Fibroblast of mammary gland (primary cell): ENCODE measurements at places on chromosomes 2 and 18.

DNA sequence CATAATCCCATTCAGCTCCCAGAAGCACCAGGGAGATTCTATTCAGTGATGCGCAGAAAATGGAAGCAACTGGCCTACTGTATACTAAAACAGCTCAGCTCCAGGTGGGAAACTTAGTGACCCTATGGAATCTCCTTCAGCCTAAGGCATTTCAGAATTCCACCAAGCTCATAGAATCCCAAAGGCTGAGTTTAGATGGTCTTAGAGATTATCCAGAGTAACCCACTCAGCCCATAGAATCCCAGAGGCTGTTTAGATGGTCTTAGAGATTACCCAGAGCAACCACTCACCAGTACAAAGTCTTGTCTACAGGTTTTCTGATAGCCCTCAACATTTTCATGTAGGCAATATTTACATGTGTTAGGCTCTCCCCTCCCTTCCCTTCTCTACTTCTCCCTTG is 232.0 kb upstream of the SLC14A2 start:
- DNase-seq: no peak

GRCh38 chr2:26922405-26923188 is 47.8 kb upstream of the MAPRE3 start:
- DNase-seq: peak; percentile 38

DNA sequence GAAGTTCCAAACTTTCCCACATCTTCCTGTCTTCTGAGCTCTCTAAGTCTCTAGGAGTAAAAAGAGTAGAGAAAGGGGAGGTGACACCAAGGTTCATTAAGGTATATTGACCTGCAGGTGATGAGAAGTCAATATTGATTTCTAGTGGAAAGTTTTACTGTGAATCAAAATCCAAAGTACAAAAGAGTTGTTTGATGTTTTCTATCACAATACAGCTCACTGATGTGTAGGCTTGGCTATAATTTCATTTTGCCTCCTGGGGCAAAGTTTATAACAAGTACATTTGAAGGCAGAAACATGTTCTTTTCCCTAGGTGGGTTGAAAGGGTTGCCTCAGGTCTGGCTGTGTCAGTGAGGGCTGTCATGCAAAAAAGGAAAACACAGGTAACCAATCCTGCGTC is 65.2 kb upstream of the LRPPRC start:
- DNase-seq: no peak

DNA sequence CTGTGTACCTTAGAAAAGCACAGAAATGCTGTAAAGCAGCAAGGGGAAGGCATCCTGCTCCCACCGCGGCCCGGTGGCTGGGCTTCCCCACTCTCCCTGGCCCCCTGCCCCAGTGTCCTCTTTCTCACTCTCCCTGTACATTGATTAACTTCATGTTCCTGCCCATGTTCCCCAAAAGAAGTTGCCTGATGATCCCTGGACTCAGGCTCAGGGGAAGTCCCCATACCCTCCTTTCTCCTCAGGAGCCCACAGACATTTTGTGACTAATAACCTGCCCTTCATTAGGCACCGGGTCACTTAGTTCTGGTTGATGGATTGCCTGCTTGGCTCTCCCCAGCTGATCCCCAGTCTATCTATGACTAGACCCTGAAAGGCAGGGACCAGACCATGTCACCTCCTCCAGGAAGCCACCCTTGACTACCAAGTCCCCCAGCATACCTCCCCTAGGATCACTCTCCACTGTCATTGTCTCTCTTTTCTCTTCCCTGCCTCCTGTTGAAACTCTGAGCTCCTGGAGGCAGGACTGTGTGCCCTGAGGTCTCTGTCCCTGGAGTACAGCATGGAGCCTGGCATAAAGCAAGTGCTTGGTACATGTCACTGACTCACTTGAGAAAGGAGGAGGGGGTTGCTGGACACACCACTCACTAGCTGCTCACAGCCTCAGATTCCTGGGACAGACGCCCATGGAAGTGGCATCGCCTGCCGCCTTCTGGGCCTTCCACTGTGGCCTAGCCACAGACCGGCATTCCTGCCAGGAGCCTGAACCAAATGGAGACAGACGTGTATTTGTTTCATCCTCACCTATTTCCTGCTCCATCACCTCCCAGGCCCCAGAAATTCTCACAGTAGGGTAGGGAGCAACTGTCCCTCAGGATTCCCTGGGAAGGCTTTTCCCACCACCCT is 13.5 kb downstream of the MALL start:
- peak; percentile 62 for DNase-seq

- peak; percentile 65 for DNase-seq
These were observed at the start of gene VWC2L for GRCh38 chr2:214410918-214411554. Gene VWC2L (plus strand): TSS chr2:214411054. CDS start chr2:214414194, 3,140 bp downstream.

- no peak for DNase-seq
These were observed 232.3 kb upstream of the MYT1L start for GRCh38 chr2:2563309-2563860.

GRCh38 chr2:101790857-101791256 is 93.3 kb downstream of the MAP4K4 start:
- DNase-seq: peak; percentile 96

- no peak for DNase-seq
These were observed 43.2 kb upstream of the CABLES1 start for GRCh38 chr18:23092121-23092520.

GRCh38 chr2:214737188-214737587 is 72.3 kb downstream of the BARD1 start:
- DNase-seq: no peak

DNA sequence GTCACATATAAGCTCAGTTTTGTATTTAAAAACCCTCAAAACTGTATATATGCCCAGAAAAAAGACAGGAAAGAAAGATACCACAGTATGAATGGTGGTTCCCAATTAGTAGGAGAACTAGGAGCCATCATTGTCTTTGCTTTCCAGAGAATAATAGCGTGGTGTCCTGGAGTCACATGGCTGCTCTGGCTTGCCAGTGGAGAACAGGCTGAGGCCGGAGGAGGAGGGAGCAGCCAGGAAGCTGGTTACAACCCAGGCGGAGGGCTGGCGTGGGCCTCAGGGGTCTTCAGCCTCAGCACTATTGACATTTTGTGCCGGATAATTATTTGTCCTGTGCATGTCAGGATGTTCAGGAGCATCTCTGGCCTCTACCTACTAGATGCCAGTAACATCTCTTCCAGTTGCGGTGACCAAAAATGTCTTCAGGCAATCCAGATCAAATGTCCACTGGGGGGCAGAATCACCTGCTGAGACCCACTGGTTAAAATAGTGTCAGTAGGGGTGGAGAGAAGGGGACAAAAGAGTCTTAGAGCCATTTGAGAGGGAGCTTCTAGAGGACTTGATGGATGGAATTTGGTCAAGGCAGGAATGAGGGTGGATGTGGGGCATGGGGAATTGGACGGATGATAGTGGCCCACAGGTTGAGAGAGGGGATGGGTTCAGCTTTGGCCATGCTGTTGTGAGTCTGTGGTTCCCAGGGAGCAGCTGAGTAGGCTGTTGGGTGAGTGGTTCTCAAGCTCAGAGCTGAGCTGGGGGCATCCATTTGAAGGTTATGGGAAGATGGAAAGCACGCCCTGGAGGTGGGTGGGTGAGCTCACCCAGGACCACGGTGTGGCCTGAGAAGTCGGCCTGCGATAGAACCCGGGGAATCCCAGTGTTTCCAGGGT is 144.9 kb downstream of the AGAP1 start:
- no peak for DNase-seq

- no peak for DNase-seq
These were observed 239.2 kb downstream of the CMPK2 start for GRCh38 chr2:6626401-6627012.

GRCh38 chr2:103977668-103978067 is 876.2 kb upstream of the POU3F3 start:
- no peak for DNase-seq

DNA sequence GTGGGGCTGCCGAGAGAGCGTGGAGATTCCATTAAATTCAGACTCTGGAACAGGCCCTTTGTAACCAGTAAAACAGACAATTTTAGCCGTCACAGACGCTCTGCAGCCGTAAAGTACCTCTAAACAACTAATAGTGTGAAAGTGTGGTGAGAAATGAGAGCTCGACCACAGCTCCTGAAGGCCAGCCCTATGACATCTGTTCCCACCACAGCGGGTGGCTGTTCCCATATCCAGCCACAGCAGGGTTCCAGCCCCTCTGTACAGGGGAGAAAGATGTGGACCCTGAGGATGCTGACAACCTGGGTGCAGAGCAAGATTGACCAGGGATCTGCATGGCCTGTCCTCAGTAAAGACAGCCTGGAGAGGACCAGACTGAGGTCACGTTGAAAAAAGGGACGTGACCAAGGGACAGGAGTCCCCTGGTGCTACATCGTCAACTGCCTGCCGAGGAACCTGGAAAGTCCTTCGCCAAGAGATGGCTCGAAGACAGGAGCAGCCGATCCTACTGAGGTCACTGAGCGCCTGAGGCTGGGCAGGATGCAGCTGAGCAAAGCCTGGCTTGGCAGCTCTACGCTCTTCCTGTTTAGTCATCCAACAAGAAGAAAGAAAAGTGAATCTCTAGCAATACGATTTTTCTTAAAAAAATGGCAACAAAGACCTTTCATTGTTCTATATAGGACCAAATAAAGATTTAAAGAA is 831.7 kb downstream of the RNF144A start:
- peak; percentile 31 for DNase-seq

DNA sequence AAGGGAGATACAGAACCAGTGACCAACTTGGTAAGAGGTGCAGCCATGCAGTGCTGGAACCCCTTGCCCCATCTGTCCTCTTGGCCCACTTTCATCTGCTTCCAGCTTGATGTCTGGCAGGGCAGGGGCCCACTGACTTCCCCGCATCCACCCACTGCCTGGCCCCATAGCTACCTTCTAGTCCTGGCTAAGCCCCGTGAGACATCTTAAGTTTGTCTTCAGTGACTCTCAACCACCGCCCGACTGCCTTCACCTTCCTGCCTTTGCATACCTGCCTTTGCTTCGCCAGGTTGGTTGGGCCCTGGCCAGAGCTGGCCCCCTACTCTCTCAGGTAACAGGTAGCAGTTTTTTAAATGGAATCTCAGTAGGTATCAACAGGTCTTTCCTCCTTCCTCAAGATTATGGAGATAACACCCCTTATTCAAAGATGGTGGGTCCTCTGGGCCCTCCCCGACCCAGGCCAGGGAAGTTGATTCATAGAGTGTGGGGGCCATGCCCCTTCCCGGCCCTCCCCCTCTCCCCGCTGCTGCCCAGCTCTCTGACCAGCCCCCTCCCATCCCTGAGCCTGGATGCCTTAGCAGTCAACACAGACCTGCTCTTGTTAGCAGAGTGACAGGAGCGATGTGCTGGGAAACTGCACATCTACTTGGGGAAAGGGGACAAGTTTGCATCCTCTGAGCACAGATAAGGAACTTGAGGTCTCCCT is 2.8 kb downstream of the ARID5A start:
- no peak for DNase-seq

GRCh38 chr2:191061381-191061980 is 47.5 kb upstream of the STAT1 start:
- DNase-seq: no peak

GRCh38 chr18:10490401-10491165 is 35.2 kb upstream of the NAPG start:
- no peak for DNase-seq

DNA sequence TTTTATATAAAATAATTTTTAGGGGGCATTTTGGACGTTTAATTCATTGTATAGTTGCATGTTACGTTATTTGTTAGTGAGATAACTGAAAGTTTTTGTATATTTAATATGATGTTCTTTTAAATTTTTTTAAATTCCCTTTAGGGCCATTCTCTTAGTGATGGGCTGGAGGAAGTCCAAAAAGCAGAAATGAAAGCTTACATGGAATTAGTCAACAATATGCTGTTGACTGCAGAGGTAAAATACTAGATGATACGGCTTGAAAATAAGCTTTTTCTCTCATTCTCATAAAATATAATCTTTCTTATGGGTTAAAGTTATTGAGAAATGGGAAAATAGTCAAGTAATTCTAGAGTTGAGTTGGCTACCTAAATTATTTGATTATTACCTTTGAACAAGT is 58.9 kb downstream of the MTX2 start:
- DNase-seq: no peak

DNA sequence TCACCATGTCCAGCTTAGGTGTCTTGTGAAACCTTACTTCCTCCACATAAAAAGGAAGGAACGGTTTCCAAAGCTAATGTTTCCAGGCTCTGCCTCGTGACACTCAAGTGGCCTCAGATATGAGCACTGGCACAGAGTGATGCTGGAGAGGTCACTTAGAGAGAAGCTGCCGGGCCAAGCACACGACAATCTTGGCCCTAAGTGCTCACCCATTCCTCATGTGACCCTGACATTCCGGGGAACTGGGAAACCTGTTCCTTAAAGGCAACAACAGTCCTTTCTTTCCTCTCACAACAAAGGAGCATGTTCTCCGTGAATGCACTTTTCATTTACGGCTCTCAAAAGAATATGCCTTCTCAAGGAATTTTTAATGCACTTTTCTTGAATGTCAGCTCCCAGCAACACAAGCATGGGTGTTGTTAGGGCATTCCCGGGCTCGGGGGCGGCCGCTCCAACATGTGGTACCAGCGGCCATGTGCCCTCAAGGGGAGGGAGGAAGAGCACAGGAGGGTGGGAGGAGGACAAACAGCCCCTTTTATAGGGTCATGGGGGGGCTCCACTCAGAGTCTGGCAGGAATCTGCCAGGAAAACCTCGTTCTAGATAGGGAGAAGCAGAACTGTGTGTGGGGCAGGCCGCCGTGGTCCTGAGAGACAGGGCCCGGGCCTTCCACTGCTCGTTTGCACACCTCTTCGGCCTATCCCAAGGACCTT is 118.6 kb downstream of the MBP start:
- peak; percentile 4 for DNase-seq

DNA sequence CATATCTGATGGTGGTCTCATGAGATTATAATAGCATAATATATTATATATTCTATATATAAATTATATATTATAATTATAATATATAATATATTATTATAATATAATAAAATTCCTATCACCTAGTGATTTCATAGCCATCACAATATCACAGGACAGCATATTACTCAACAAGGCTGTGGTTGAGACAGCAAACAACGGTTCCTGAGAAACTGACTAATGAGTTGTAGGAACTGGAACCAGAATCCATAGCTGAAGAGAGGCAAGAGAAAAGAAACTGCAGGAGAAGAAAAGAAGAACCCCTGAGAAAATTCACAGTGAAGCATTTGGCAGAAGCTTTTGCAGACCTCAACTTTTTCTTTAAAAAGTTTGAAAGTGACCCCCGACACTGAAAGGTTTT is 84.0 kb downstream of the BCL2L11 start:
- no peak for DNase-seq

DNA sequence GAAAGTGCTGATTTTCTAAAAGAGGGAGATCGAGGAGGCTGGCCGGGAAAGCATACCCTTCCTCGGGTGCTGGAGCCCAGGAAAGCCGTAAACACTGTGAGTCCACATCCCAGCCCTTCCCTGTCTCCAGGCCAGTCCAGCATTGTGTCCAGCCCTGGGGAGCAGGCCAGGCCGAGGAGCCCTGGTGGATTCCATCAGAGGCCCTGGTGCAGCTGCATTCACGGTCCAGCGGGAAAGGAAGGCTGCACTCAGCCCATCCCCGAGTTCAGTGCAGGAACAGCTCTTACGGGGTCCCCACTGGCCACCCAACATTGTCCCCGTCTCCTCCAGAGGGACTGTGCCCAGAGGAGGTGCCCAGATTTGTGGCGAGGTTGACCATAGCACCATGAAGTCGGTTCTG is 218.6 kb downstream of the KLHL29 start:
- DNase-seq: no peak

GRCh38 chr2:114507744-114508143 is 65.3 kb downstream of the DPP10 start:
- DNase-seq: no peak
